Fibroblast of the conjunctiva (primary cell): ENCODE measurements at places on chromosomes 5 and 9.

- no peak for DNase-seq
Observed at GRCh38 chr5:139393497-139394122, 1.3 kb downstream of the PROB1 start.

DNA sequence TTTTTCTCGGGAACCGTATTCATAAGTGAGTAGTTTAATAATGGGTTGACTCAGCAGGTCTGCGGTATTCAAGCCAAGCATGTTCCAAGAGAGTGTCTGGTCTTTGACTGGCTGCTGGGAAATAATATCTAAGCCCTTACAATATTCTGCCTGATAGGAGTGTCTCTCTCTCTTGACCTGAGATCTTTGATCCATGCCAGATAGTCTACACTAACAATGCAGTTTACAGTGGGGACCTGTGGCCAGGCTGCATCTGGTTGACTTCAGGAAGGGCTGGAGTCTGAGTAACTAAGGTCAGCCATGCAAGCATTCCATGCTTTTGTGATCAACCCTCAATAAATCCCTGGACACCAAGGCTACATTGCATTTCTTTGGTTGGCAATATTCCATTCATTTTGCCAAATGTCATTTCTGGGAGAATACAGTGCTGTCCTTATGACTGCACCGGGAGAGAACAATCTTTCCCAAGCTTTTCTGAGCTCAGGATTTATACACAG, 195.5 kb downstream of the SEMA5A start:
- no peak for DNase-seq

GRCh38 chr5:173719731-173720082, 103.3 kb upstream of the BOD1 start:
- no peak for DNase-seq

DNA sequence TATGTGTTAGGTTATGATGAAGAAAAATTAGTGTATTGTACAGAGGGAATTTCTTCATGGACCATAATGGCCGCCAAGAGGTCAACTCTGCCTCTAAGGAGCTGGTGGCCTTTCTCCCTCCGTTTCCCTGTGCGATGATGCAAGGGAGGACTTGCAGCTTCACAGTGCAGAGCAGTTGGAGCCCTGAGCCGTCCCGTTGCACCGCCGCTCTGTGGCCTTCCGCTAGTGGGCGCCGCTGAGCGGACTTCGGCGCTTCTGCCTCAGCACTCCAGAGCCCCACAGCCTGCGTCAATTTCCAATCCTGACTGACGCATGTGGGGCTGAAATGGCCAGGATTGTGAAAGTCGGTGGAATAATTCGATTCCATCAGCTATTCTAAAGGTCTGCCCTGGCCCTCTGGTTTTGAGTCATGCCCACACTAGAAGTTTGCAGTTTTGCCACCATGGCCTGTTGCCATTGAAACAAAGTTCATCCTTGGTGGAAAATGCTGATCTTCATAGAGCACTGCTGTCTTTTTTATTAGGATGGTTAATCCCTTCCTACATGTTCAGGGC, 22.7 kb upstream of the LECT2 start:
- DNase-seq = no peak

GRCh38 chr5:13955896-13956295, 11.4 kb upstream of the DNAH5 start:
- no peak for DNase-seq

GRCh38 chr5:76555114-76555513, 68.1 kb downstream of the F2RL2 start:
- no peak for DNase-seq

GRCh38 chr9:27437652-27438373, 86.3 kb upstream of the IFNK start:
- DNase-seq = no peak

- DNase-seq = no peak
Observed at GRCh38 chr5:174109698-174110260, 64.3 kb downstream of the NSG2 start.

GRCh38 chr9:79176014-79176697, 395.6 kb upstream of the TLE4 start:
- DNase-seq = no peak

- no peak for DNase-seq
Observed at GRCh38 chr5:56298336-56299090, 65.4 kb upstream of the ANKRD55 start.

DNA sequence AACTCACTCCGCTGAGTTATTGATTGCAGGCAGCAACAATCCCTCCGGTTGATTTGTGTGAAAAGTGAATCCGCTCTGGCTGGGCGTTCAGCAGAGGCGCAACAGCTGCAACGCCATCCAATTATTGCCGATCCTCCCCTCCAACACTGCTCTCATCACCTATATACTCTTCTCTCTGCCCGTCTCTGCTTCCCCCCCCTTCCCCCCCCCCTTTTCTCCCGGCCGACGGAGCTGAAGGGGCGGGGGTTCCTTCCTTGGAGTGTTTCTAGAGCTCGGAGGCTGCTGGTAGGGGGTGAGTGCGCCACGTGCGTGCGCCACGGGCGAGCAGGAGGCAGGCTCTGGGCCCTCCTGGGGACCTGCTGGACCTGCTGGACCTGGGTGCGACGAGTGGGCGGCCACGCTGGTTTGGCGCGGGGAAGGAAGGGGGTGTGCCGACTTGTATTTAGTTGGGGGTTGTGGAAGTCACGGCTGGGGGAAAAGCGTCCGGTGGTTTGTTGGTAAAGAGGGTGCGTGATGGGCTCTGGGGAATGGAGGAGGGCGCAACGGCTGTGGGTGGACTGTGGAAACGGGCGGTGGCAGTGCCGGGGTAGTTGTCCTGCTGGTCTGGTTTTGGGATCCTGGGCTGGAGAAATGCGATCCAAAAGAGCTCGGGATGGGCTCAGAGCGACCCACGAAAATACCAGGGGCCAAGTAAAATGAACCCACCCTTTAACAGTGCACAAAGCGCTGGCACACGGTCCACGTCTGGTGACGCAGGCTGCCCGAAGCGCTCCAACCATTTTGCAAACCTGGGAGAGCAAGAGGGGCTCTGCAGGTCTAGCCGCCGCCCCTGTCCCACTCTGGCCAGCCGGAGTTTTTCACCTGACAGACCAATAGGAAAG, 6.4 kb upstream of the MEF2C start:
- no peak for DNase-seq

DNA sequence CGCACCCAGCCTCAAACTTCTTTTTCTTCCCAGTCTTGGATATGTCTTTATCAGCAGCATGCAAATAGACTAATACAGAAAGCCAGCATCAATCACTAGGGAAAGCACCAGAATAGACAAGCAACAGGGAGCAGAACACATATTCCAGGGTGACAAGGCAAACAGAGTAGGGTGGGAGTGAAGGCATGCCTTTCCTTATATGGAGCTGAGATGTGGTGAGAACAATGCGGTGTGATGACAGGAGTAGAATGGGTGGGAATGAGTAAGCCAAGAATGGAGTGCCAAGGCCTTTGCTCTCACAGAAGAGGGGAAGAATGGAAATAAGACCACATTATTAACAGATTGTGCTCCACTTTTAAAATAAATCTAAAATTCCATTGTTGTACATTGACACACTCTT, 115.6 kb downstream of the CETN3 start:
- DNase-seq = no peak

- no peak for DNase-seq
Observed at GRCh38 chr5:150663936-150664335, 2.9 kb downstream of the MYOZ3 start.

GRCh38 chr5:181215997-181216989, 6.8 kb upstream of the TRIM41 start:
- no peak for DNase-seq

GRCh38 chr5:62152394-62153087, 153.5 kb upstream of the KIF2A start:
- no peak for DNase-seq

- no peak for DNase-seq
Observed at GRCh38 chr5:178564397-178564796, 25.8 kb downstream of the COL23A1 start.
